ENCODE measurements at places on chromosomes 7 and 10.

DNA sequence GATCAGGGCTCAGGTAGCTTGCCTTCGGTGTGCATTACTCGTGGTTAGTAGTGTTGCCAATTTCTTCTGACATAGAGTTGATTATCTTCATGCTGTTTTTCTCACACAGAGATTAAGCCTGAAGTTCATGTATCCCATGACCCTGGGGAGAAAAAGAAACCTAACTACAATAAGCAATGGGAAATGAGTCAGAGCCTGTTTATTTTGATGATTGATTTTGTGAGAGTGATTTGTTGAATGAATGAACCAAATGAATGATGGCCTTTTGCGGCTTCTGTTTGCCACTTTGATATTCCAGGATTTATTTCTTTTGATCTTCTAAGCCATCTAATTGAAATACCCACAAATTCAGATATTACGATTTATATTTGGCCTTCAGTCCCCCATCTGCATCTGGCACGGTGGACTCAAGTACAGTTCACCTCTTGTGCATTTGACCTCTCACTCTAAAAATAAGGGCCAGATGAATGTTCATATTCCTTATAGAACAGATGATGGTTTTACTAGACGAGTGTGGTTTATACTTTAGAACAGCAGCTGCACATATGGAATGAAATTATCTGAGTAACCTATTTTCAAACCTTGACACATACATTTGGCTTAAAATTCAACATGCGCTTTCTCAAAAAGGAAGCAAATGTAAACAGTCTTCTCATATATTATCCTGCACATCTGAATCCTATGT is 110.7 kb downstream of the PLCE1 start:
- peak; percentile 46 for DNase-seq

DNA sequence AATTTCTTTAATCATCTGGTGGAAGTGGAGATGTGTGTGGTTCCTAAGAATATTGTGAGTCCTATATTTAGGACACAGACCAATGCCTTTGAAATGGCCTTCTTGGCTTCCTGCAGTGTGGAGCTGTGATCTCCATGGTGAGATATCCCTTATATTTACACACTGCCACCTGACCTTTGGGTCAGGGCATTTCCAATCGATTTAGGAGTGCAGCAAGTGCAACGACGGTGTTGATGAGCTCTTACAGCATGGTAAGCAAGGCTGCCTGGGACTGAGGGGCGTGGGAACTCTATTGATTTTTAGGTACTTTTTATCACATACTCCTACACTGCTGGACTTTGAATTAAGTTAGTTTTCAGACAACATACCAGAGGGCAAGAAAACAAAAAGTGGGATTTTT is 146.0 kb downstream of the NRG3 start:
- DNase-seq: no peak

- DNase-seq: no peak
Observed at GRCh38 chr7:135834266-135834665, 85.7 kb upstream of the FAM180A start.

- peak; percentile 63 for DNase-seq
Observed at GRCh38 chr10:102421757-102422512, 1.3 kb downstream of the FBXL15 start.

DNA sequence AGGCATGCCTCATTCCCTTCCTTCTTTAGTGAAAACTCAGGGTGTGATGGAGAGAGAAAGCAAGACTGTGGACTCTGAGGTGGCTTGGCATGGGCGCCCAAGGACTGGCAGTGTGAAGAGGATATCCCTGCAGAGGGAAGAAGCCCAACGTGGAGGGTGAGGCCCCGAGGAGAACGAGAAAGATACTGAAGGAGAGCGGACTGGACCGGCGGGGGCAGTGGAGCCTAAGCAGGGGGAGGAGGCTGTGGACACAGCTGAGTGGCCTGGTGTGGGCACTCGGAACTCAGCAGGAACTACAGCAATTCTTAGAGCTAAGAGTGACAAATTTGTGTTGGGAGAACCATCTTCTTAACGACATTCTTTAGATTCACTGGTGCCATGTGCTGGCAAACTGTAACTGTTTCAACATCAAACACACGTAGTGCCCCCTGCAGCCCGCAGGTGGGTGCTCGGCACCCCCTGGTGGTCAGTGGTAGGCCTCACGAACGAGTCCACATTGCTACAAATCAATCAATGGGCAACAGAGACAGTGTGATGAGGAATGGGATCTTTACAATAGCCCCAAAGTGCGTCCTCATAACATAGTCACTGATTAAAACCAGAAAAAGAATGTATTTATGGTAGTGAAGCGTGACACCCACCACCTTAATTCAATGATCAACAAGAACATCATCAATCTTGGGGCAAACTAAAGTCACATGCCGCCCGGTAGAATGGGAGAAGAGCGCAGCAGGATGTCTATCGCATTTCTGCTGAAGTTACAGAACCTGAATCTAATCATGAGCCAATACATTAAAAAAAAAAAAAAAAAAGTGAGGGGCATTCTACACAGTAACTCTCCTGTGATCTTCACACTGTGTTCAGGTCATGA is 2.0 kb upstream of the SFTPA1 start:
- peak; percentile 23 for DNase-seq

DNA sequence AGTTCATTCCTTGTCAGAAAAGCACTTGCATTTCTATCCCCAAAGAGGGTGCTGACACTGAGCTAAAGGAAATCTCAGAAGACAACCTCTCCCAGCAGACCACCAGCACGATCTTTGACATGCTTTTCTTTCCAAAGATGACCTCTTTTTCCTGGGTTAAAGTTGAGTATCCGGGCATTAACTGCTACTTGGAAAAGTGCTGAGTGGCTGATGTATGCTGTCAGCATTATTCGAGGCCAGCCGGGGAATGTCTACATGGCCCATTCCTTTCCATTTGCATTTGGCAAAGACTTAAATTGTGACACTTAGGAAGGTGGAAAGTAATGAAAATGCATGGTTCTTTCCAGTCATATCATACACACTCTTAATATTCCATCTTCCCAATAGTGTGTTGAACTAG is 90.6 kb upstream of the SKAP2 start:
- DNase-seq: no peak

Data from SW480 (cell line).